NCI-H1930 (cell line): ENCODE measurements at places on chromosomes 2 and 18.

GRCh38 chr18:7470101-7470500 lies 97.0 kb upstream of the PTPRM start:
- no peak for DNase-seq

DNA sequence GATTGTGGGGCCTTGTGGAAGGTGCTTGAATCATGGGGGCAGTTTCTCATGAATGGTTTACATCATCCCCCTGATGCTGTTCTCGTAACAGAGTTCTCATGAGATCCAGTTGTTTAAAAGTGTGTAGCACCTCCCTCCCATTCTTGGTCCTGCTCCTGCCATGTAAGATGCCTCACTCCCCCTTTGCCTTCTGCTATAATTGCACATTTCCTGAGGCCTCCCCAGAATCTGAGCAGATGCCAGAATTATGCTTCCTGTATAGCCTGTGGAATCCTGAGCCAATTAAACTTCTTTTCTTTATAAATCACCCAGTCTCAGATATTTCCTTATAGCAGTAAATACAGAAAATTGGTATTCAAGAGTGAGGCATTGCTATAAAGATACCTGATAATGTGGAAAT lies 15.6 kb upstream of the WDR75 start:
- no peak for DNase-seq

- no peak for DNase-seq
Observed at GRCh38 chr2:123808243-123808642, 216.8 kb upstream of the CNTNAP5 start.

- peak; percentile 32 for DNase-seq
Observed at GRCh38 chr2:39913648-39914461, 134.8 kb upstream of the THUMPD2 start.

GRCh38 chr2:175006281-175006680 lies 1.1 kb upstream of the CHN1 start:
- DNase-seq = no peak

GRCh38 chr2:11647834-11648600 lies 22.0 kb downstream of the NTSR2 start:
- no peak for DNase-seq

- DNase-seq = no peak
Observed at GRCh38 chr18:50866765-50867164, 12.2 kb upstream of the ME2 start.

- no peak for DNase-seq
Observed at GRCh38 chr2:71935262-71935848, 212.3 kb downstream of the CYP26B1 start.

DNA sequence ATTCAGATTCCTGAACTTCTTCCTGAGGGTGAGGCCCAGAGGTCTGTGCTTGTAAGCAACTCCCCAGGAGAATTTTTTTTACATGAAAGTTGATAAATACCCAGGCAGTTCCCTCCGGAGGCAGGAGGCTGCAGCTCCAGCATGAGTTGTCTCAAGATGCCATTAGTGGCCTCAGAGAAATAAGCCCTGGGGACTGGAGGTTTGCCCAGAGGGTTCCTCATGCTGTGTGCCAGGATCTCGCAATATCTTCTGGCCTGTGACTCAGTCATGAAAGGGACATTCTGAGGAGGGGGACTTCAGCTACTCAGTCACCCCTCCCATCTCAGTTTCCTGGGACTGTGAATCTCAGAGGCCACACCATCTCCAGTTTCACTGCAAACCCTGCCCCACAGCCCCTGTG lies 49.9 kb downstream of the LYPD1 start:
- DNase-seq = no peak

- DNase-seq = no peak
Observed at GRCh38 chr18:25327584-25327983, 24.4 kb downstream of the ZNF521 start.

DNA sequence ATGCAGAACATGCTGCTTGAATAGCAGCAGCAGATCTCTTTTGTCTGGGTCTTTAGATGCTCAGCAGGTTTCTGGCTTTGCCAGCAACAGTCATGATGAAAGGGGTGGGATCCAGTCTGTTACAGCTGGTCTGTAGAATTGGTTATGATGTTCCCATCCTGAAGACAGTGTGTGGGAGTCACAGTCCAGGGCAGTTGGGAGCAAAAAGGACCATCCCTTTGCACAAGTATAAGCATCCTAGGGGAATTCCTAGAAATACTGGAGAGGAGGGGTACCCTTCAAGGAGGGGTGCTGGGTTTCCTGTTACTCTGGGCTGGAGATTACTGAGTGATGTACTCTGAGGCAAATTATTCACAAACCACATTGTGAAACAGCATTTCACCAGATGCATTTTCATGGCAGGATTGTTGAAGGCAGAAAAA lies 119.9 kb upstream of the RND3 start:
- no peak for DNase-seq

- no peak for DNase-seq
Observed at GRCh38 chr2:61566566-61566965, 28.4 kb upstream of the XPO1 start.

DNA sequence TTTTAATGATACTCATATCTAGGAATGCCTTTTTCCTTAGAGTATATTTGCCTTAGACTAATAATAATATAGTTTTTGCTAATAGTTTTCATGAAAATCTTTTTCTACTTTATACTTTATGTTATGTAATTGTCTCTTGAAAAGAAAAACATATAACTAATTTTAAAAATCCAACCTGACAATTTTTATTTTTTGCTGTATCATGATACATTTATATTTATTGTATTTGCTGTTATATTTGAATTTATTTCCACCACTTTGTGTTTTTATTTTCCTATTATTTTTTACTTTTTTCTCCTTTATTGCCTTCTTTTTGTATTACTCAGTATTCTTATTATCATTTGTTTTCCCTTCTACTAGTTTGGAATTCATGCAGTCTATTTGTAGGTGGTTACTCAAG lies 85.4 kb downstream of the MBD5 start:
- no peak for DNase-seq

DNA sequence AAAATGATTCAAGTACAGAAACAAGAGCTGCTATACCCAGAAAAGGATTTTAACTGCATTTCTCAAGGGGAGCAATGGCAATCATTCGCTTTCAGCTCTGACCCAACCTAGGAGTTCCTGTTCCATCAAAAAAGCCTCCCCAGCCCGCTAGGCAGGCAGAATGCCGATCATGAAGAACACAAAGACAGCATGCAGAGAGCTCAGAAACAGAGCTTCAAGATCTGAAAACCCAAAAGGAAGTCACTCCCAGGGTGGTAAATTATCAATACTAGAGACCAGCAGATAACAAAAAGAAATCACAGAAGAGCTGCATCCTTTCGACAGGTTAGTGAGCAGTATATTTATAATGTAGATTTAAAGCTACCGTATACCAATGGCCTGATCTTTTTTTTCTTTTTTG lies 84.8 kb upstream of the CRIM1 start:
- no peak for DNase-seq

DNA sequence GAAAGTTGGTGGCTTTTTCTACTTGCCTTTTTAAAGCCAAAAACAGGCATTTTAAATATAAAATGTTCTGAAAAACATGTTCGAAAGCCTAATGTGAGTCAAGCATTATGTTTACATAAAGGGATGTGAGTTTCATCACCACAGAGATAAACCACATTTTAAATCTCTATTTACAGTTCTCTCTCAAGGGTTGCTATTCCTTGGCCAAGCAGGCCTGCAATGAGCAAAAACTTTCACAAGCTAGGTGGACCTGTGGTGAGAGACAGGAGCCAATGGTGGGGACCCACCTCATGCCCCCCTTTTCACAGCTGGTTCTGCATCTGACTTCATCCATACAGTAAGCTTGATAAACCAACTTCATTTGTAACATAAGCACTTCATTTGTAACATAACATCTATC lies 65.1 kb downstream of the CUL3 start:
- no peak for DNase-seq

GRCh38 chr2:21123473-21124393 lies at the start of gene TDRD15:
Gene TDRD15 (plus strand): TSS chr2:21123968. CDS start chr2:21137468, 13,500 bp downstream.
- DNase-seq = no peak

DNA sequence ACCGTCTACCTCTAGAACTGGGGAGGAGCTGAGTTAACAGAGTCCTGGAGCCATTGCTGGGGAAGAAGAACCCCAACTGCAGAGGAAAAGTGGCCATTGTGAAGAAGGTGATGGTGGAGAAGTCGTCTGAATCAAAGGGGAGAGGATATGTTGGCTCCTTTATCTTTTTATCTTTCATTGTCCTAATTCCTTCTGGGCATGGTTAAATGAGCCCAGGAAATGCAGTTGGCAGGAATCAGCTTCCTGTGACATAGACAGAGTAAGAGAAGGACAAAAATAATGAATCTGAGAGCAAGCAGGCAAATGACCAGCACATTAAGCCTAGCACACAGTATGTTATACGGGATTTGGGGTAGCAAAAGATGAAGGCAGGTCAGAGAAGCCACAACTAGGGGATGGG lies 16.0 kb upstream of the ACTR3 start:
- DNase-seq = no peak

DNA sequence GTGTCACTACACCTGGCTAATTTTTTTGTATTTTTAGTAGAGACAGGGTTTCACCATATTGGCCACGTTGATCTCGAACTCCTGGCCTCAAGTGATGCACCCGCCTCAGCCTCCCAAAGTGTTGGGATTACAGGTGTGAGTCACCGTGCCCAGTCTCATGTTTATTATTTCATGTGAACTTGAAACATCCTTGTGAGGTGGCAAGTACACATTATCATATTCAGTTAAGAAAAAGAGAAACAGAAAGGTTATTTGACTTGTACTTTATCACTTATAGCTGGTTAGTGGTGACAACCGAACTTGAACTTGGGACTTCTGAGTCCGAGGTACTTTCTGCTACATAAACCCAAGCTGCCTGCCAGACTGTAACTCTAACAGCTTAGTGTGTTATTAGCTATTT lies 24.4 kb downstream of the ABHD3 start:
- DNase-seq = no peak

DNA sequence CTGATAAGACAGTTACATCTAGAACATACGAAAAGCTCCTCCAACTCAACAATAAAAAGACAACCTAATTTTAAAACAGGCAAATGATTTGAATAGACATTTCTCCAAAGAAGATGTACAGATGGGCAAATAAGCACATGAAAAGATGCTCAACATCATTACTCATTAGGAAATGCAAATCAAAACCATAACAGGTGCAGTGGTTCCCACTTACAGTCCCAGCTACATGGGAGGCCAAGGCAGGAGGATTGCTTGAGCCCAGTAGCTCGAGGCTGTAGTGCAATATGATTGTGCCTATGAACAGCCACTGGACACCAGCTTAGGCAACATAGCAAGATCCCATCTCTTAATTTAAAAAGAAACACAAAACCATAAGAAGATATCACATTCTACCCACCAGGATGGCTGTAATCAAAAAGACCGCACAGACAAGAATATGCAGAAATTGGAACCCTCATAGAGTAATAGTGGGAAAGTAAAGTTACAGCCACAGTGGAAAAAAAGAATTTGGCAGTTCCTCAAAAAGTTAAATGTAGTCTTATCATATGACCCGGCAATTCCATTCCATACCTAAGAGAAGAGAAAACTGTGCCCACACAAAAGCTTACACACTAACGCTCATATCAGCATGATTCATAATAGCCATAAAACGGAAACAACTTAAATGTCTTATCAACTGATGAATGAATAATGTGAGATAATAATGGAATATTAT lies 30.5 kb upstream of the ARMC9 start:
- DNase-seq = no peak

DNA sequence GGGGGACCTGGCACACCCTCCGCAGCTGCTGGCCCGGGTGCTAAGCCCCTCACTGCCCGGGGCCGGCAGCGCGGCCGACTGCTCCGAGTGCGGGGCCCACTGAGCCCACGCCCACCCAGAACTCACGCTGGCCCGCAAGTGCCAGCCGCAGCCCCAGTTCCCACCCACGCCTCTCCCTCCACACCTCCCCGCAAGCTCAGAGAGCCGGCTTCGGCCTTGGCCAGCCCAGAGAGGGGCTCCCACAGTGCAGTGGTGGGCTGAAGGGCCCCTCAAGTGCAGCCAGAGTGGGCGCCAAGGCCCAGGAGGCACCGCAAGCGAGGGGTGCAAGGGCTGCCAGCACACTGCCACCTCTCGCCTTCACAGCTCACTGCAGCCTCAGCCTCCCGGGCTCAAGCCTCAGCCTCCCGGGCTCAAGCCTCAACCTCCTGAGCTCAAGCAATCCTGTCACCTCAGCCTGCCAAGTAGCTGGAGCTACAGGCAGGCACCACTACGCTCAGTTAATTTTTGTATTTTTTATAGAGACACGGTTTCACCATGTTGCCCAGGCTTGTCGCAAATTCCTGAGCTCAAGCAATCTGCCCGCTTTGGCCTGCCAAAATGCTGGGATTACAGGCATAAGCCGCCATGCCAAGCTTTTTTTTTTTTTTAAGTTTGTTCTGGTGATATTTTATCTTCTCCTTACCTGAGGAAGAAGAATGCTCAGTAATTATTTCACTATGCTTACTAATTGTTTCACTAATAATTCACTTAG lies 71.7 kb upstream of the CDCA7 start:
- DNase-seq = no peak

- no peak for DNase-seq
Observed at GRCh38 chr2:105712166-105712915, 32.4 kb upstream of the NCK2 start.

GRCh38 chr2:127652786-127653357 lies 6.9 kb downstream of the GPR17 start:
- DNase-seq = no peak

GRCh38 chr18:22858121-22858520 lies 75.0 kb upstream of the RBBP8 start:
- DNase-seq = no peak

- no peak for DNase-seq
Observed at GRCh38 chr2:121794233-121794632, 38.8 kb downstream of the TSN start.
